Motor neuron (in vitro differentiated cells): ENCODE measurements at places on chromosomes 1 and 21. TPM values are rescaled to one million over a fixed set of nuclear protein-coding genes. Genes with fewer than 3 reads are reported as not detected.

GRCh38 chr1:45395051-45395450 is 54.8 kb upstream of the MUTYH start:
- ATAC-seq, result no peak

DNA sequence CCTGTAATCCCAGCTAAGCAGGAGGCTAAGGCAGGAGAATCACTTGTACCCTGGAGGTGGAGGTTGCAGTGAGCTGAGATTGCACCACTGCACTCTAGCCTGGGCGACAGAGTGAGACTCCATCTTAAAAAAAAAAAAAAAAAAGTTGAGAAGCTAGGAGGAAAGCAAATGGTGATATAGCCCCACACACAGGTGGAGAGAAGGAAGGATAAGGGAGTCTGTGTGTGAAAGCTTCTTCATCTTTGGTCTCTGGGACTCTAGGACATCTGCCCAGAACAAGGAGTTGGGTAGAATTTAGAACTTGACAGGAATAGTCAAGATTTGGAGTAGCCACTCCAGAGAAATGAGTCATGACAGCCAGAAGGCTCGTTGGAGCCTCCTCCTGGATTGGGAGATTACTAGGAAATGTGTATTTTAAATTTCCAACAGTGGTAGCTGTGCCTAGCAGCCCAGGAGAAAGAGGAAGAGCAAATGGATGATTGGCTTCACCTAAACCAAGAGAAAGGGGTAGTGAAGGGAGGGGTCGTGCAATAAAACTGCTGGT is 19.9 kb downstream of the NPL start:
- ATAC-seq, result no peak

- ATAC-seq, result no peak
These were observed 89.9 kb upstream of the ARTN start for GRCh38 chr1:43843684-43844083.

DNA sequence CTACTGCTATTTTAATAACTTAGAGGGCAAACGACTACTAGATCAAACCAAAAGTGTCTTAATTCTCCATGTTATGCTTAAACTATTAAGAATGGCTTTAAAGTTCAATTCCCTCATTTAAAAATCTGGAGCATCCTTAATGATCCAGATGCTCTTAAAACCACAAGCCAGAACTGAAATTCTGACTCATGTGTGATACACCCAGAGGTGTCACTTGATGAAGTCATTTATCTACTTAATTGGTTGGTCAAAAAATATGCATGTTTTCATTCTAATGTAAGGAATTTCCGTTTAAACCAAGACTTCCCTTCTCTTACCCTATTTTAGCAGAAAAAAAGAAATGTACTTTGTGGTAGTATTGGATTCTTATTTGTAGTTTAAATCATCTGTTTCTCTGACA is 1261.2 kb upstream of the B3GALT2 start:
- no peak for ATAC-seq

GRCh38 chr1:52111492-52111891 is 30.4 kb upstream of the ZFYVE9 start:
- no peak for ATAC-seq

DNA sequence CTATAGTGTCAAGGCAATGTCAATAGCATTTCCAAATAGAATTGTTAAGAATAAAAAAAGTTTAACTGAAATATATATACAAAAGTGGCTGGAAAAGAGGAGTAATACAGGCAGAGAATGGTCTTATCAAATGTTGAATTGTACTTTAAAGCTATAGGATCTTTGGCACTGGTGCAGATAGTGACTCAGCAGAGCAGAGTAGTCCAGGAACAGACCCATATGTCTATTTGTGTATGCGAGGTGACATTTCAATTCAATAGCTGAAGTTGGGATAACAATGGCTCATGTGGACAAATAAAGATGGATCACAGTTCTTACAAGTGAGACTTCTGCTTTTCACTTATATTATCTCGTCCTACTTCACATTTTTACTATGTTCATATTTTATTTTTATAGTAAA is 543.0 kb upstream of the B3GALT2 start:
- ATAC-seq, result no peak

WDR47 gene
- 65.3 and 67.0 TPM in 2 replicates for total RNA-seq

TNFSF4 gene
- 0.50 and 0.63 TPM in 2 replicates for total RNA-seq

E2F2 gene
- total RNA-seq, result 0.21 and 0.37 TPM in 2 replicates

EBNA1BP2 gene
- total RNA-seq, result 88.6 and 90.1 TPM in 2 replicates

F13B gene
- not detected in 2 replicates for total RNA-seq

CD84 gene
- 0.17 and 0.34 TPM in 2 replicates for total RNA-seq
